Sigmoid colon (tissue), 7 donors: ENCODE measurements at places on chromosomes 1 and 21. TPM values are rescaled to one million over a fixed set of nuclear protein-coding genes. Genes with fewer than 3 reads are reported as not detected.
A peak's percentile ranks its signal among the peaks of the same experiment; 100 is the strongest.

DNA sequence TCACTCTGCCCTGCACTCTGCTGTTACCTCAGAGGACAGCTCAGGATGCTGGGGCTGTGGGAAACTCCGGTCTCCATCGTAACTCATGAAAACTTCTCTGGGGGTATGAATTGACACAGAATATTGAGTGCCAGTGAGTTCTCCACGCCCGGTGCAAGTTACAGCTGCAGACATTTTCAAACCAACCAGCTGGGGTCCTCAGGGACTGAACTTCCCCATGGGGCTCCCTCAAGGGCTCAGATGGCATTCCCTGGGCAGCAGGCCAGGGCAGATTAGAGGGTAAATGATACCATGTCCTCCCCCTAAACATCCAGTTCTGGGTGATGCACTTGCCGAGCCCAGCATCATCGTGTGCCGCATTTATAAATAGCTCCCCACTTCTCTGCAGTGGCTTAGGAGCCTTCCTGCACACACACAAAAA lies 27.8 kb upstream of the CCSAP start:
- no peak overlapping the region for H3K4me3 ChIP-seq
- no peak for DNase-seq
- no peaks in the 10 kb centered on the region for H3K4me1 ChIP-seq
- no peaks in the 10 kb centered on the region for H3K36me3 ChIP-seq
- no peak overlapping the region for H3K27ac ChIP-seq

GRCh38 chr1:41041614-41042270 lies 20.2 kb upstream of the SLFNL1 start:
- no peak overlapping the region for H3K27ac ChIP-seq
- H3K4me3 ChIP-seq = no peak overlapping the region
- peaks cover 34% of the 10 kb centered on the region for H3K36me3 ChIP-seq
- peaks cover 20% of the 10 kb centered on the region for H3K4me1 ChIP-seq

DNA sequence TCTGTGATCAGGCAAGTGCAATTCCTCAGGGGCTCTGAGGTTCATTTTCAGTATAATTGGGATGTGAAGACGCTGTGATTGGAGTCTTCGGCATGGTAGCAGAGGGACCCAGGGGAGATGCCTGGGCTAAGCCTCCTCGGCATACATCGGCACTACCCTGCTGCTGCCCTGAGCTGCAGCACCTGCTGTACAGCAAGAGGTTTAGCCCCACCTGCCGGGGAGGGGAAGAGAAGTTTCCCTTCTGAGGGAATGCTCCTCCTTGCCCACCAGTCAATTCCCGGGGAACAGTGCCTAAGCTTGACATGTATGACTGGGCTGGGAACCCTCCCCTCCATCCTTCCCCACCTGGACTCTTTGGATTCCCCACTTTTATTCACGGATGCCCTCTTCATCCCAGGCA lies 24.9 kb downstream of the CNIH3 start:
- no peak for DNase-seq
- no peaks in the 10 kb centered on the region for H3K4me1 ChIP-seq
- no peaks in the 10 kb centered on the region for H3K36me3 ChIP-seq

DNA sequence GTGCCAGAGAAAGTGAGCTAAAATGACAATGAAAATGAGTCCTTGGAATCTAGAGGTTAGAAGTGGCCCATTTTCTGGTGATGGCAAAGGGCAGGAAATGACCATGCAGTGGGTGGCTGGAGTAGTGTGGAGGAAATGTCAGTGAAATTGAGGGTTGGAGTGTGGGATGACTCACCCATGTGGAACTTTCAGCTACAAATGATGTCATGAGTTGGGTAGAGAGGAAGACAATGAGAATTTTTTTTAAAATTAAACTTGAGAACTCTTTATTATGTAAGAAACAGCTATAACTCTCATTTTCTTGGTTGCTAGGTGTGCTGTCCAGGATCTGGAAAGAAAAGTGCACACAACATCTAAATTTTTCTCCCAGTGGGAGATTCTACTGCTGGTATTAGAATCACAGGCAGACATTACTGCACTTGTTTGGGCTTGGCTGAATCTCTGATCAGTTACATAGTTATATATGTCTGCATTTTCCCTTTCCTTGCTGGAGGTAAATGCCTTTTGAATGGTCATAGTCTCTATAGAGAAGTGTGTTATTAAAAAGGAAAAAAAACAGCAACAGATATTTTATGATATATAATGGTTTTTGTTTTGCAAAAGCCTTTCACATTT lies 56.8 kb upstream of the GNG12 start:
- DNase-seq = no peak
- no peak overlapping the region for H3K27ac ChIP-seq
- no peaks in the 10 kb centered on the region for H3K27me3 ChIP-seq
- H3K4me1 ChIP-seq = no peaks in the 10 kb centered on the region

DNA sequence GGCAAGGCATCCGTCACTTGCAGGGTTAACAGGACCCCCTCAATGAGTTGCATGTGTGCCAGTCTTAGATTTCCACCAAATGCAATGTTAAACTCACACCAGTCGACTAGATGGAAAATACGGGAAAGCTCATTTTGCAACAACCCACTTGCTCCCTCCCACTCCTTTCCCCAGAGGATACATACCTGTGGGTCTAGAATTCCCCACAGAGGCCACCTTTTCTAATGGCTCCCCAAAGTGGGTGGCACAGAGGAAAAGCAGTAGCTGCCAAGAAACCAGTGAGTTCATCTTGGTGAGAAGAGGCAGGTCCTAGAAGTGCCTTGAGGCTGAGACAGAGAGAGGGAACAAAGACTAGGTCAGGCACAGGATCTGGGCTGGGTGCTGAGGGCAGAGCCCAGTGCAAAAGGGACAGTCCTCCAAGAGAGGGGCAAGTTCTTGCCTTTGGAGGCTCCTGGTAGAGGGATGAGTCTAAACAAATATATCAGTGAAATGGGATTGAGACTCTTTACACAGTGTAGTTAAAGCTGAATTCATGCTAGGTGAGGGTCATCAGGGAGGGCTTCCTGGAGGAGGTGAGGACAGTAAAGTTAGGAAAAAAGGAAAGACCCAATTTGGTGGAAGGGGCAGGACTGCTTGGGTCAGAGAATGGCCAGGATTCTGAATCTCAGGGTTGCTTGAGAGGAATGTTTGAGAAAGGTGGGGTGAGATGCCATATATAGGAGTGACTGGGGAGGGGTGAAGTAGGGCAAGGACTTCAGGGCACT lies 3.5 kb downstream of the KISS1 start:
- H3K36me3 ChIP-seq = no peaks in the 10 kb centered on the region
- H3K27ac ChIP-seq = no peak overlapping the region
- H3K4me3 ChIP-seq = no peak overlapping the region
- H3K27me3 ChIP-seq = peaks cover 6% of the 10 kb centered on the region

- no peak overlapping the region for H3K4me3 ChIP-seq
- no peaks in the 10 kb centered on the region for H3K4me1 ChIP-seq
- H3K27me3 ChIP-seq = no peaks in the 10 kb centered on the region
- no peak overlapping the region for H3K27ac ChIP-seq
- no peak for DNase-seq
Observed at GRCh38 chr1:112325504-112325903, 70.5 kb upstream of the CTTNBP2NL start.

DNA sequence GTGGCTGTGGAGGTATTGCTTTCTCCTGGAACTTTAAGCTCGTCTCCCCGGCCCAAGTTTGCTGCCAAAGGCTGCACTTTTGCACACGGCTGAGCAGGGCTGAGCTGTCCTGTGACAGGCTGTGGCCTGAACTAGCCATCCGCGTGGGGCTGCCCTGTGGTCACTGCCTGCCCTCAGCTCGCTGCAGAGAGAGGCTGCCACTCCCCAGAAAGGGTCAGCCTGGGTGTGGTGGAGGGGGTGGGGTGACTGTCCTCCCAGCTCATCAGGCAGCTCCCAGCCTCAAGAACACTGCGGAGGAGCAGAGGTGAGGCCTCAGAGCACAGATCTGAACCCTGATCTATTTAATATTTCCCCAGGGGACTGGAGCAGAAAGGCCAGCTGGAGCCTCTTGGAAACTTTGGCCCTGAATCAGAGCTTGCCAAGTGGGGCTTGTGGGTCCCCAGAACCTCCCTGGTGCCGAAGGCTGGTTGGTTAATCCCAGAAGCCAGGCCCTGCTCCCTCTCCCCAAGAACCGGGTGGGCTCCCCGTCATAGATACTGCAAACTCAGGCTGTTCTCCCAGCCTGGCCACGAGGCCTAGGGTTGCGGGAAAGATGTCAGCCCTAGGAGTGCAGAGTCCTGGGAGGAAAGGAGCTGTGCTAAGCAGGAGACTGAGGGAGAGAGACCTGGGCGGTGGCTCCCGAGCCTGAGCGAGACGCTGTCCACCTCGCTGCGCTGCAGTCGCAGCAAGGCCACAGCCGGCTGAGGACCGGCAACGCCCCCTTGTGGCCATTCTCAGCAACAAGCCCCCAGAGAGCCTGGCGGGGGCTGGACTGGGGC lies 125.1 kb upstream of the IPO9 start:
- no peaks in the 10 kb centered on the region for H3K27me3 ChIP-seq
- H3K27ac ChIP-seq = peak overlapping the region; percentile 70
- no peaks in the 10 kb centered on the region for H3K36me3 ChIP-seq

DNA sequence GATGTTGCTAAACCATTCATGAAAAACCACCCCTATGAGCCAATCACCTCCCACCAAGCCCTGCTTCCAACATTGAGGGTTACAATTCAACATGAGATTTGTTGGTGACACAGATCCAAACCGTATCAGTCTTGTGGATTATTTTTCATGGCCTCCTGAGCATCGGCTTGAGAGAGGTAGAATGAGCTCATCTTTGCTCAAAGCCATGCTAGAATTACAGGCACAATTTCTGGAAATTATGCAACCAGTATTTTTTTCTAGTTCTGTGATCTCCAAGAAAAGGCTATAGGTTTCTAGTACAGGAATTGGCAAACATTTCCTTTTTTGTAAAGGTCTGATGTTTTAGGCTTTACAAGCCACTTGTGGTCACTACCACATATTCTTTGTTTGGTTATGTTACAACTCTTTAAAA lies 219.4 kb downstream of the DUSP10 start:
- no peak overlapping the region for H3K4me3 ChIP-seq
- H3K27ac ChIP-seq = no peak overlapping the region
- H3K27me3 ChIP-seq = no peaks in the 10 kb centered on the region

- no peak for DNase-seq
- H3K27me3 ChIP-seq = no peaks in the 10 kb centered on the region
- H3K27ac ChIP-seq = no peak overlapping the region
- H3K4me1 ChIP-seq = no peaks in the 10 kb centered on the region
- no peaks in the 10 kb centered on the region for H3K36me3 ChIP-seq
Observed at GRCh38 chr1:201096977-201097856, 15.0 kb downstream of the CACNA1S start.

DNA sequence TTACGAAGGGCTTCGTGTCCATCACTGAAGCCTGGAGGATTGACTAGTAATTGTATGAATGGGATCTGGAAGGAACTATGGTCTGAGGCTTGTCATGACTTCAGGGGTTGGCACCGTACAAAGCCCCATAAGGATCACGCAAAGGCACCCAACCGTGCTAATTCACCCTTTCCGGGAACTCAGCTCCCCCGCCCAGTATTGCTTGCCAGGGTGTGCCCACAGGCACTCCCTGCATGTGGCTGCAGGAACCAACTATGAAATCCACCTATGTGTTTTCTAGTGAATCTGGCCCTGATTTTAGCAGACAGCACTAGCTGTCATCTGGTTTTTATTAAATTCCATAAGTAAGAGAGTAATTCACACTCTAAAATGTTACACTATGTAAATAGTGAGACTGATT lies 139.2 kb downstream of the TM2D1 start:
- no peak overlapping the region for H3K27ac ChIP-seq
- no peaks in the 10 kb centered on the region for H3K4me1 ChIP-seq
- no peaks in the 10 kb centered on the region for H3K36me3 ChIP-seq
- DNase-seq = no peak
- no peaks in the 10 kb centered on the region for H3K27me3 ChIP-seq
- H3K4me3 ChIP-seq = no peak overlapping the region

GRCh38 chr1:67634396-67634935 lies 50.5 kb upstream of the GADD45A start:
- no peaks in the 10 kb centered on the region for H3K27me3 ChIP-seq
- H3K4me1 ChIP-seq = no peaks in the 10 kb centered on the region
- no peak for DNase-seq
- no peak overlapping the region for H3K27ac ChIP-seq
- H3K4me3 ChIP-seq = no peak overlapping the region

GRCh38 chr1:209207701-209208286 lies 375.7 kb upstream of the CAMK1G start:
- no peaks in the 10 kb centered on the region for H3K36me3 ChIP-seq
- peaks cover 12% of the 10 kb centered on the region for H3K4me1 ChIP-seq
- peaks cover 24% of the 10 kb centered on the region for H3K27me3 ChIP-seq
- H3K27ac ChIP-seq = no peak overlapping the region
- peak; percentile 79 for DNase-seq

GRCh38 chr1:103180660-103181059 lies 72.3 kb upstream of the COL11A1 start:
- DNase-seq = no peak
- no peaks in the 10 kb centered on the region for H3K27me3 ChIP-seq
- peaks cover 6% of the 10 kb centered on the region for H3K4me1 ChIP-seq
- no peaks in the 10 kb centered on the region for H3K36me3 ChIP-seq

- H3K4me1 ChIP-seq = no peaks in the 10 kb centered on the region
- H3K27me3 ChIP-seq = no peaks in the 10 kb centered on the region
Observed at GRCh38 chr1:6392809-6393399, 663 bp downstream of the ACOT7 start.

DNA sequence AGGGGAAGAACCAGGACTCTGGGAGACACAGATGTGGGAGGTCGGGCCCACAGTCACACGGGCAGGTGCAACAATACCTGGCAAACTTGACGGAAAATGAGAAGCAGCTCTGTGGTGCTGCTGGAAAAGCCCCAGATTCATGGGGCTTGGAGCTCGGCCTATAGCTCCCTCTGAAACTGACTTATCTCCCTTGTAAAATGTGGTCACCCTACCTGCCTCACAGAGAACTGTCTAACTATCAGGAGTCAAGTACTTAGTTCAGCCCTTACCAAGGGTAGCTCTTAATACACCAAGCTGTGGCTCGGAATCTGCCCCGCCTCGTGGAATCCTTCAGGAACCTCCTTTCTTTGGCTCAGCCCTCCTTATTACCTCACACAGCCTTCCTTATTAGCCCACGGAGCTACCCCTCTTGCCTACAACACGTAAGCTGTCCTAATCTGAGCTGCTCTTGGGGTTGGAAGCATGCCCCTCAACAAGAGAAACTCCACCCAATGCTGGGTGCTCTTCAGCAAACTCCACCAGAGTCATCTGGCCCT lies 68.9 kb downstream of the MRPL37 start:
- H3K27ac ChIP-seq = no peak overlapping the region
- H3K4me3 ChIP-seq = no peak overlapping the region
- no peaks in the 10 kb centered on the region for H3K36me3 ChIP-seq
- DNase-seq = no peak
- H3K27me3 ChIP-seq = no peaks in the 10 kb centered on the region

RGS8 gene
- total RNA-seq = not detected

ERRFI1 gene
- 110 TPM for total RNA-seq

MROH9 gene
- not detected for total RNA-seq

LCE2B gene
- not detected for total RNA-seq
